ENCODE measurements at places on chromosomes 2 and 18. TPM values are rescaled to one million over a fixed set of nuclear protein-coding genes. Genes with fewer than 3 reads are reported as not detected.

The CHRND gene
- 0.65 TPM for polyA plus RNA-seq

The BUB1 gene
- polyA plus RNA-seq = 21.3 TPM

The GCG gene
- not detected for polyA plus RNA-seq

The SLC4A5 gene
- polyA plus RNA-seq = 1.8 TPM

The INPP5D gene
- polyA plus RNA-seq = 10.7 TPM

The METAP1D gene
- 15.8 TPM for polyA plus RNA-seq

DNA sequence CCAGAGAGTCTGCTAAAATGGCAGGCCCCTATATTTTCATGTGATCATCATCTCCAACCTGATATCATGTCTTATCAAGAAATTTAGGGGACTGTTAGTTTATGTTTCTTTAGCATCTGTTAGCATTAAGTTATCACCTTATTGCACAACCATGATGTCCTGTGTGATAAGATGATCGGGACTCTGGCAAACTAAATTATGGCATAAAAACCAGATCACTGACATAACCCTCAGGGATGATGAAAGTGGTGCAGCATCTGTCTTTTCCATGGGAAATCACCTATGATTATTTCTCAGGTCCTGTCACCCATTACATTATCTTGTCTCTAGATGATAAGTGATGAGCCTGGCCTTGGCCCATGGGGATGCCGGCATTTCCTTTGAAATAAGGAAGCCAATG, 458.6 kb upstream of the DCC start:
- DNase-seq = no peak

DNA sequence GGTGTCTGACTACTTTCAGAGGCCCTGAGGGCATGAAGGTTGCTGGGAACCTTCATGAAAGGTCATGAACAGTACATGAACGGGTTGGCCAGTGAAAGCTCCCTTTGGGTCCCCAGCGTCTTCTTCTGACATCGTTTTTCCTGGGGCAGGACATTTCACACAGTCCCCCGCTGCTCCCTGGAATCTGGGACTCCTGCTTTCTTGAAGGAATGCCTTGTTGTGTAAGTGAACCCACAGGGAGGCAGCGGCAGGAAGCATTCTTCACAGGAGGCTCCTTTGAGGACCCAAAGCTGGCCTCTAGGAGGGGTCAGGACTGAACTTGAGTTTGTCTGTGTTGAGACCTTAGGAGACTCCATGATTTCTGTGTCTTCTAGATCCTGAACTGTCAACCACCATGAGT, 144.3 kb downstream of the KCNE4 start:
- no peak for DNase-seq

- DNase-seq = no peak
These were observed 102.3 kb upstream of the SMAD7 start for GRCh38 chr18:49052891-49053644.

GRCh38 chr2:229407170-229407569, 136.1 kb upstream of the PID1 start:
- DNase-seq = no peak

DNA sequence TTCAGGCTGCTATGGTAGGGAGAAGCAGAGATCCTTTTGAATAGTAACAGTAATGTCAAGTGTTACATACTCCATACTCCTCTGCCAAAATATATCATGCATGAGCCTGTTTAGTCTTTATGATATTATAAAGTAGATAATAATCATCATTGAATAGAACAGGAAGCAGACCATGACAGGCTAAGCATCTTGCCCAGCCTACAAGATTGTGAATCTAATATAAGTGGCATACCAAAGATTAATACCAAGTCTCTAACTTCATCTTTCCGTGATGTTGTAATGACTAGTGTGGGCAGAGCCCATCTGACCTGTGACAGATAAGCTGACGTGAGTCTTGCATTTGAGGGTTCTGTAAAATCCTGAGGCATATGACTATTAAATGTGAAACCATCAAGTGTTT, 13.1 kb downstream of the NDUFB3 start:
- DNase-seq = no peak

GRCh38 chr2:14806613-14807012, 174.1 kb downstream of the LRATD1 start:
- DNase-seq = no peak

DNA sequence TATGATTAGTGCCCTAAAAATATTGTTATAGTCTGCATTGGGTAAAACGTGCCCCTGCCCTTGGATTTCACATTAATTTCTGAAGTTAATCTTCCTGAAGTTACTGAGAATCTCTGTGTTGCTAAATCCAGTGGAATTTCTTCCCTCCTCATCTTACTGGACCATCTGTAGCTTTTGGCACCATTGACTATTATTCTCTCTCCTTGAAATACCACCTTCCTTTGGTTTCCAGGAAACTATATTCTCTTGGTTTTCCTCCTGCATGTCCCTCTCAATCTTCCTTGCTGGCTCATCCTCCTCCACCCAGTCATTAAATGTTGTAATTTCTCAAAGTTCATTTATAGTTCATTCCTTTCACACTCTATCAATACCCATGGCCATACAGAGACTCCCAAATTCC, 110.6 kb upstream of the SLC35G4 start:
- DNase-seq = no peak

- no peak for DNase-seq
These were observed 6.1 kb upstream of the DCC start for GRCh38 chr18:52333860-52334259.

DNA sequence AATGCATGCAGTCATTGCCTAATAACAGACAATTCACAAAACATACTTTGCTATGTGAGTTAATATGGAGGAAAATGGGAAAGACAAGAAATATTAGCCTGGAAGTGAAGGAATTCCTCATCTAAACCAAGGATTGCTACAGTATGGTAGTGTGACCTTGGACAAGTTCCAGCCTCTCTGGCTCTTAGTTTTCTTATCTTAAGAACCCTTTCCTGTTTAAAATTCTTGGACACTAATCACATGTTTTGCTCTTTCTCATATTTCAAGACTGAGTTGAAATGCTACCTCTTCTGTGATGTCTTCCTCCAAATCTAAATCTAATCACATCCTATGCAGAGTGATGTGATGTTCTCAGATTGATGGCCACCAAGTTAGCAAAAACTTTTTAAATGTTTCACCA, 20.8 kb upstream of the ADAM23 start:
- no peak for DNase-seq

DNA sequence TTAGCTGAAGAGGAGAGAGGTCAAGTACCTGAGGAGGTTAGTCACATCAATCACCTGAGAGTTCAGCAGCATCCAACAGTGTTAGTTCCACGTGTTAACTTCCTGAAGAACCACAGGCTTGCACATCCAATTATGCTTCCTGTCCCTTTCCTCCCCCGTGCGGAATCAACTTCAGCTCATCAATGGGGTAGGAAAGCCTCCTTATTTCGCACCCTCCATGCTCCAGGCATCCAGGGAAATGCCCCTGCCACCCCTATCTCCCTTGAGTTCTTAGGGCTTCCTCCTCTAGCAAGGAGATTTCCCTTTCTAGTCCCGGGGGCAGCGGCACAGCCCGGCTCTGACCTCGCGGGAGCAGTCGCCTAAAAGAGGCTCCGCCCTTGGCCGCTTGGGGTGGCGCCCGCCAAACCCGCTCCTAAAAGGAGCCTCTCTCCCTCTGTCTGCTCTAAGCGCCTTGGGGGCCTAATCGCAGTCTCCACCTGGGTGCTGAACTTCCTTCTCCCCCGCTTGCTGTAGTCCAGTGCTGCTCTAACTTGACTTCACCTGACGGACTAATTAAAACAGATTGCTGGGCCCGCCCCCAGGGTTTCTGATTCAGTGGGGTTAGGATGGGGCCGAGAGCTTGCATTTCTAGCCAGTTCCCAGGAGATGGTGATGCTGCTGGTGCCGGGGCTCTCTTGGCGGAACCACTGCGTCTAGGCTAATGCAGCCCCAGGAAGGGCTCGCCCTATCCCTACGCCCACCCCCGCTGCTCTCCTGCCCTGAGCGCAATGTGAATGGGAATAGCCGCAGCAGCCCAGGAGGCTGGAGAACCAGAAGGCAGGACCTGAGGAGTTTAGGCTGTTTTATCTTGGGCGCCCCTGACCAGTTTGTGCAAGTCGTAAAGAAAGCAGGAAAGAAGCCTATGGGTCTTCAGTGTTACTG, 3.4 kb upstream of the TET3 start:
- no peak for DNase-seq

GRCh38 chr18:58307441-58307840, 263.4 kb downstream of the NEDD4L start:
- DNase-seq = no peak

- DNase-seq = no peak
These were observed 140.7 kb downstream of the RNF144A start for GRCh38 chr2:7057865-7058400.

DNA sequence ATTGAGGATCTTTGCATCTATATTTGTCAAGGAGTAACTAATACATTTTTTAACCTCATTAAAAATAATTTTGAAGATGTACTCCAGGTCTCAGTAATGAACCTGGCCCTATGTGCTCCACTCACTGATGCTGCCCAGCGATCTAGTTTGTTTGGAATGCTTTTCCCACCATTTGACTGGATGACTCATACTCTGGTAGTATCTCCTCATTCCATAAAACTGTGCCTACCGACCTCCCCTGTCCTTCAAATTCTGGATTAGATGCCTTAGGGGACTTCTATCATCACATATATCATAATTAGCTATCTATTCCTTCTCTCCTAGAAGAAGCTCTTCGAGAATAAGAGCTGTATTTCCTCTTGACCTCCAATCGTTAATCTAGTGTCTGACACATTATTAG, 83.8 kb downstream of the FAM117B start:
- no peak for DNase-seq

- no peak for DNase-seq
These were observed 62.3 kb upstream of the MGAT4A start for GRCh38 chr2:98793275-98793674.

DNA sequence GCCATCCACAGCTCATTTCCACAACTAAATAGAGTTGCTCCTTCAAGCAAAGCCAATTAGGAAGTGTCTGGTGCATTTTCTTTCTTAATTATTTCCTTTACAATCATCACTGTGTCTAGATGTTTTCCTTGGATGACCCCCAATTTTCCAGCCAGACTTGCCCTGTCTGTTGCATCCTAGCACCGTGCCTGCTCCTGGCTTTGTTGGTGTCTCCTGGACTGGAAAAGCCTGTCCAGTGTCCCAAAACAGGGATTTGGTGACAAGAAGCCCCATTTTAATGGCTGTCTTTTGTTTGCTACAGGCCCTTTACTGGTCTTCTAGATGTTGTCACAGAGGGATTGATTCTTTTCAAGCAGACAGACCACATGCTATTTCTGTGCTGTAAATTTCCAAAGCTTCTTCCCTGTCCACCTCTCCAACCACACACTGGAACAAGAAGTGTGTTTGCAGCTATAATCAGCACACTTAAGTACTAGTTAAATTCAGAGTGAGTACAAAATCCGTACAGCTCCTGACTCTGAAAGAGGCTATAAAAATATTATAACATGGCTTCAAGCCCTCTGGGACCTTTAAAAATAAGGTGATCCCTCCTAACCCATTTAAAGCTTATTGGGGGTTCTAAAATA, 38.4 kb downstream of the RNF144A start:
- no peak for DNase-seq

DNA sequence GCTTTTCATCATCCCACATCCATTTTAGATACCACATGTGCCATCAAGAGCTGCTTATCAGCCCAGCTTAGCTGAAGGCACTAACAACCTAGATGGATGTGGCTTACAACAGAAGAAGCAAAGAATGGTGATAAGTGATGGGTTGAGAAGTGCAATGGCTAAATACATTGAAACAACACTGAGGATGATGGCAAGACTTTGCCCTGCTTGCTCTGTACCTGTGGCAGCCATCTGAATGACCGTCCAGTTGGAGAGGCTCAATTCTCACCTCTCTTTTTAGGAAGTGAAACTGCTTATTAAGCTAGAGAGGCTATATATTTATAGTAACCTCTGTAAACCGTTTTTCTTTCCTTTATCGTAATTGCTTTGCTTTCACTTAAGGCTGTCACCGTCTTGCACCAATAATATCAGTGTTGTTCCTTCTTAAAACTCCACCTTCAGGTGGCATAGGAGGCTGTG, 5.7 kb downstream of the GPATCH11 start:
- DNase-seq = no peak
